Suppressor macrophage treated with lipopolysaccharide for 4 hours (primary cell): ENCODE measurements at places on chromosomes 3 and 15.

DNA sequence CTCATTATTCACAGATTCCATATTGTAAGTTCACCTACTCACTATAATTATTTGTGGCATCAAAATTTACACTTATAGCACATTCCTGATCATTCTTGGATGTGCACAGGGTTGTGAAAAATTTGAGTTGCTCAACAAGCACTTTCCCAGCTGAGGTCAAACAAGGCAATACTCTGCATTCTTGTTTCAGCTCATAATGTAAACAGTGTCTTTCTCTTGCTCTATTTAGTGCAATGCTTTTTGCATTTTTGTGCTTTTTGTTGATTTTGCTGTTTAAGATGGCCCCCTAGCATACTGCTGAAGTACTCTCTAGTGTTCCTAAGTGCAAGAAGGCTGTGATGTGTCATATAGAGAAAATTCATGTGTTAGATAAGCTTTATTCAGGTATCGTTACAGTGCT is 66.7 kb upstream of the TNIK start:
- DNase-seq = no peak

GRCh38 chr3:169948559-169949448 is 17.8 kb upstream of the SEC62 start:
- DNase-seq = no peak

DNA sequence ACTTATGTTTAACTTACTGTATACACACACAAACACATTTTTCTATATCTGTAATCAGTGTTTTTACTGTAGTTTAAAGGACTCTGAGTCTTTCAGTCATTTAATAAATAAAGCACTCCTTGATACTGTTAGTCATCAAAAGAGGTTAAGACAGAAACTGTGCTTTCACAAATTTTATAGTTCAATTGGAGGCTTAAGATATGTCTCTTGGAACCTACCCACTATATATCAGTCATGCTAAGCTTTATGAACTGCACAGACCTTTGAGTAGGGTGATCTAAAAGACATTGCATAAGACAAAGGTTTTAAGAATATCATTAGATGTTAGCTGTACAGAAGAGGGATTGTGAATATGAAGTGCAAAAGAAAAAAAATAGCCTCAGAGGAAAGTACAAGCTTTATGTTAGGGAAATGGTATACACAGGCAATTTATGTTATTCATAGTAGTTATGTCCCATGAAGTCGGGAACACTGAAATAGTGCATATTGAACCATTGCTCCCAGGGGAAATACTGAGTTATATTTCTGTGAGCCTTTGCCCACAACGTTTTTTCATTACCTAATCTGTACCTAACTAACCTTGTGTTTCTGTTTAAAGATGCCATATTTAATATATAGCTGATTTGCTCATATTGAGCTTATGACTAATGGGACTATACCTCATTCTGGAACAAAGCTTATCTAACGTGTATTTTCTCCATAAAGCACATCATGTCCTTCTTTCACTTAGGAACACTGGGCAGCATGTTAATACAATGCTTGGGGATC is 19.7 kb downstream of the CHMP2B start:
- no peak for DNase-seq

DNA sequence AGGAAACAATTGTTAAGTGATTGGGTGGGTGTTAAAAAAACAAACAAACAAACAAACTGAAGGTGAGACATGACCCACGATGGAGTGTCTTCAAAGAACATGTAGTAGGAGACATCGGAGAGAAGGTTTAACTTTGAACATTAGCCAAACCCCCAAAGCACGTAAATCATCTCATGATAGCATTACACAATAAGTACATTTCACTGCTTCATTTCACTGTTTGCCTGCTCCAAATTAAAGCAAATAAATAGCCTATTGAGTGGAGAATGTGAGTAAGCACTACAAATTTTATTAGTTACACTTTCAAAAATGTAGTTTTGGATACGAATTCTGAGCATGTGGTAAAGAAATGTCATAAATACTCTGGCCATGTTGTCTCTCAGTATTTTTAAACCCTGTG is 287.0 kb downstream of the SI start:
- DNase-seq = no peak

GRCh38 chr3:86845726-86846125 is 145.2 kb downstream of the VGLL3 start:
- no peak for DNase-seq

DNA sequence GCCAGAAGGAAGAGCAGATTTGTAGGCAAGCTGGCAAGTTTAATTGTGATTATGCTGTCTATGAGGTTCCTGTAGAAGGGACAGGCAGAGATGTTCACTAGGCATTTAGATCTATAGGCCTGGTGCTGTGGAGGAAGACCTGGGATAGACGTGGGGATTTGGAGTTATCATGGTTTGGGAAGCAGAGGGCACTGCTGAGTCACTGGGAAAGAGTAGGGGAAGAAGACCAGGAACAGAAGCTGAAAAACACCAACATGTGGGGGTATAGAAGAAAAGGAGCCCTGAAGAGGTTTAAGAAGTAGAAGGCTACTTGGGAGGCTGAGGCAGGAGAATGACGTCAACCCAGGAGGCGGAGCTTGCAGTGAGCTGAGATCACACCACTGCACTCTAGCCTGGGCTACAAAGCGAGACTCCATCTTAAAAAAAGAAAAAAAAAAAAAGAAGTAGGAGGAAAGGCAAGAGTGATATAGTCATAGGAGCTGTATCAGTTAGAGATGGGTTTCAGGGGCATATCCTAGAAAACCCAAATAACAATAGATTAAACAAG is 19.3 kb downstream of the GRK7 start:
- no peak for DNase-seq

GRCh38 chr3:176663837-176664831 is 533.1 kb downstream of the TBL1XR1 start:
- DNase-seq = peak; percentile 10

- no peak for DNase-seq
Measured at GRCh38 chr3:125638799-125639198, 43.5 kb upstream of the OSBPL11 start.

DNA sequence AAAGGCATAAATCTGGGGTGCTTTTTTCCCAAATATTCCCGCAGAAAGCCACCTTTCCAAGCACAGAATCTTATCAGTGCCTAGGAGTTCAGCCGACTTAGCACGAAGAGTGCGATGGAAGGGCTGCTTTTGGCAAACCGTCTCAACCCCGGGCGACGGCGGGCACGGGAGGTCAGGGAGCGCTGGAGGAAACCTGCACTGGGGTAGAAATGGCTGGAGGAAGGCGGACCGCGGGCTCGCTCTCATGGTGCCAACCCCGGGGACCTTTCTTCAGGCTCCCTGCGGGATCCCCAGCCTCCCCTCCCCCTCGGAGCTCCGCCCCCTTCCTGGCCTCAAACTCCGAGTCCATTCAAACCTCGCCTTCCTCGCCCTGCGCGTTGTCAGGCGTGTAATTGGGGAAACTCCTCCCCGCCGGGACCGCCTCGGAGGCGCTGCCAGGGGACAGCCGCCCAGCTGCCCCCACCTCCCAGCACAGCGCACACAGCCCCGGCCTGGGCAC is at the start of gene GABRG3:
TSS of gene GABRG3 (plus strand) at position 470 of the 499 bp plus-strand sequence.
- DNase-seq = no peak
